ENCODE measurements at places on chromosomes 13 and 19.
A peak's percentile ranks its signal among the peaks of the same experiment; 100 is the strongest.

GRCh38 chr13:20579191-20579590 lies 12.2 kb downstream of the IFT88 start:
- DNase-seq, result no peak

GRCh38 chr13:23788459-23788858 lies 100.7 kb downstream of the MIPEP start:
- DNase-seq, result no peak

DNA sequence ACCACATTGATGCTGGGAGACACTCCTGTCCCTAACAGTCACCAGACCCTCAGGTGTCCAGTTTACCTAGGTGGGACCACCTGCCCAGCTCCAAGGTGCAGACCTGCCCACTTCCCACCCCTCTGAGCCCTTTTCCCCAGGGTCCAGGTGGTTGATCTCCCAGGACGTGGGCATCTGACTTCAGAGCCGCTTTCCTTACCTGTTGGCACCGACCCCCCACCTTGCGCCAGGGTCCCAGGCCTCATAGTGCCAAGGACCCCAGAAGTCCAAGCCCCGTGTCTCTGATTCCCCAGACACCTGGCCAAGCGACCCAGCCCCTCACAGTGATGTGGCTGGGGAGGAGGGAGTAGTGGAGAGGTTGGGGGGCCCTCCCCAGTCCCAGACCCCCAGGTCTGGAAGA lies 9.6 kb upstream of the BBC3 start:
- no peak for DNase-seq

- DNase-seq, result no peak
Observed at GRCh38 chr13:48264058-48264457, 31.1 kb downstream of the ITM2B start.

DNA sequence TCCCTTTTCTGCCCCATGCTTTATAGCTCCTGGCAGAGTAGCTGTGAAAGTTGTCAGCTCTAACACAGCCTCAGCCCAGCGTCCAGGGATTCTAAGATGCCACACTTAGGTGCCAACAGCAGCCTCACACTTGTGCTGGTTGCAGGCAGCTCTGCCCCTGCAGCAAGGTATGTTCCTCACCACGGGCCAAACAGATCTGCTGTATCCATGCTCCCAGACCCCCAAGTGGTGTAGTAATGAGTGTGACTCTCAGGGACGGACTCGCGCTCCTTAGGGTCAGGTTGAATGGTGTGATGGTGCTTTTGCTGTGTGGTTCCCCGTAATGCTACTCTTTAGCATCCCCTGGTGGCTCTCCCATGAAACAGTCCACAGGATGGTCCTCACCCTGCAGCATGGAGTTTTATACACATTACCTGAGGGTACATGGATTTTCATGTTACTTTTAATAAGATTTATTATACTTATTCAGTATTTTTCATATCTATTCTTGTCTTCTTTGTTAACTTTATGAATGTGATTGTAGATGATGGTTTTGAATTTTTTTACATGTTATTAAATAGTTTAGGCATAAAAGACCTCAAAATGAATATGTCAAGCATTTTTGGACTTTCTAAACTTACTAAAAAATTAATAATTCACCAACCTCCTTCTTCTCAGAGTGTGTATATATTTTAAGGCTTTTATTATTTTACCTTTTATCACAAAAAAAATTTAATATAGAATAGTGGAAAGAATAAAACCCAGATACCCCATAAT lies 232.5 kb downstream of the SLC7A1 start:
- DNase-seq, result no peak

GRCh38 chr13:112819111-112819510 lies 129.3 kb downstream of the ATP11A start:
- no peak for DNase-seq

DNA sequence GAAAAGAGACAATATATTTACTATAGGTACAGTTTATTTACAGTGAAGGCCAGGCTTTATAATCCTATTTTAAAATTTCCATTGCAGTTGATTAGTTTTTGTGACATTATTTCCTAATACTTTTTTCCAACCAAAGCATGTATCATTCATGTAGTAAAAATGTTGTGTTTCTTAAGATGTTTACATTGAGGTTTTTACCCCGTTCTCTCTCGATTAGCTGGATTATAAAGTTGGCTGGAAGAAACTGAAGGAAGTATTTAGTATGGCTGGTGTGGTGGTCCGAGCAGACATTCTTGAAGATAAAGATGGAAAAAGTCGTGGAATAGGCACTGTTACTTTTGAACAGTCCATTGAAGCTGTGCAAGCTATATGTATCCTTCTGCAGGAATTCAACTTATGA lies 21.2 kb downstream of the HNRNPM start:
- DNase-seq, result no peak

DNA sequence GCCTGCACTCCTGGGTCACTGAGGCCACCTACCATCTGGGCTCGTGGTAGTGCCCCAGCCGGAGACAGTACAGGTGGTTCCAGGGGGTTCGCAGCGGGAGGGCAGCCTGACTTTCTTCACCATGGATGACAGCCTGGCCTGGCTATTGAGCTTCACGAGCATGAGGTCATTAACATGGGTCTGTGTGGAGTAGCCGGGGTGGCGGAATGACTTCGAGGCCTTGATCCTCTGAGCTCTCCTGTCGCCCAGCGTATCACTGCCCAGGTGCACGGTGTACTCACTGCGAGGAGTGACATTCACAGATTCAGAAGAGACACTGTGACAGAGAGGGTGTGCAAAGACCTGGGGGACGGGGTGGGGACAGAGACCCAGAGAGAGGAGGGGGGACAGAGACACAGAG lies 3.5 kb downstream of the KLK7 start:
- DNase-seq, result no peak

DNA sequence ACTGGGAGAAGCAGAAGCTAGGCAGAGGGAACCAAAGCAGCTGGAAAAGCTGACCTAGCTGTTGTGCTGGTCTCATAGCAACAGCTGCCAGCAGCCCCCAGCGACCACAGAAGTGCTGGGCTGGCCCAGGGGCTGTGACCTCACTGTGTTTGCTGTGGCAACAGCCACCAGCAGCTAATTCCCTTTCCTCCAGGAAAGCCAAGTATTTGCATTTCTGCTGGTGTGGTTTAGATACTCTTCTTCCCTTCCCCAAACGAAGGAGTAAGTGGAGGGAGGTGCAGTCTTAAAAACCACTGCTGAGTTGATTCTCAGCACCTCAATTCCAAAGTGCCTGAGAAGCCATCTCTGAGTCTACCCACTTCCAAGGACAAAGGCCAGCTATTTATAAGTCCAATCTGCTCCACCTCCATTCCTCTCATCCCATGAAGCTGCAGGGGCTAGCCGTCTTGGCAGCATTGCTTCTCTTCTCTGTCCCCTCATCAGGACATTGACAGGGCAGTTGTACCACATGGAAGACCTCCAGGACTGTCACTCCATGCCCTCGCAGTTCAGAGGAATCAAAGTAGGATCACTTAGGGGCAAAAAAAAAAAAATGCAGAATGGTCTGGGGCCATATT lies 11.5 kb upstream of the CCDC97 start:
- peak; percentile 56 for DNase-seq

- DNase-seq, result no peak
Observed at GRCh38 chr19:55325172-55325571, at the start of gene TMEM150B. Gene TMEM150B, minus strand, starts transcription at chr19:55325341. Its CDS starts 4,305 bp downstream, at chr19:55321036.

DNA sequence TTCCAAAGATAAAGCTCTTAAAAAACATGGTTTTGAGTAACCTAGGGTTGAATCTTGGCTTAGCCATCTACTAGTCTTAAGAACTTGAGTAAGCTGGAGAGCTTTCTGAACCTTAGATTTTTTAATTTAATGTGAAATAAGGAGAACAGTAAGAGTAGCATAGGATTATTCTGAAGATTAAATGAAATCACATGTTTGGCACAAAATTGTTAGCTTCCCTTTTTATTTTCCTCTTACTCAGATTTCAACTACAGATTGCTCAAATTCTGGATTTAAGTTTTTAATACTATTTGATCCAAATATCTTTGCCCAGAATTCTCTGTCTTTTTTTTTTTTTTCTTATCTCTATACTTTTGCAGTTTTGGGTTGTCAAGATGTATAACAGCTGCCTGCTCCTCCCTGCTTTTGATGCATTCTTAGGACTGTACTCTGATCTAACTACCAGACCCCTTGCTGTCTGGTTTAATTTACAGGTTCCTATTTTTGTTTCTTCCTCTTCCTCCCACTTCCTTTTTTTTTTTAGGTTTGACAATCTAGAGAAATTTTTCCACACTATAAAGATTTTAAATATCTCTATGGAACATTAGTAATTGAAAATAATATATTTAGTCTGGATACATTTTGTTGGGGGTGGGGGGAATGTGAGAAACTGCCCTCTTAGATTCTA lies 12.3 kb downstream of the POMP start:
- DNase-seq, result no peak

- DNase-seq, result no peak
Observed at GRCh38 chr19:49497789-49498103, 1.5 kb downstream of the RPS11 start.

- DNase-seq, result no peak
Observed at GRCh38 chr13:32098272-32098671, 66.7 kb downstream of the FRY start.

GRCh38 chr13:43758834-43759233 lies 27.9 kb downstream of the ENOX1 start:
- no peak for DNase-seq

DNA sequence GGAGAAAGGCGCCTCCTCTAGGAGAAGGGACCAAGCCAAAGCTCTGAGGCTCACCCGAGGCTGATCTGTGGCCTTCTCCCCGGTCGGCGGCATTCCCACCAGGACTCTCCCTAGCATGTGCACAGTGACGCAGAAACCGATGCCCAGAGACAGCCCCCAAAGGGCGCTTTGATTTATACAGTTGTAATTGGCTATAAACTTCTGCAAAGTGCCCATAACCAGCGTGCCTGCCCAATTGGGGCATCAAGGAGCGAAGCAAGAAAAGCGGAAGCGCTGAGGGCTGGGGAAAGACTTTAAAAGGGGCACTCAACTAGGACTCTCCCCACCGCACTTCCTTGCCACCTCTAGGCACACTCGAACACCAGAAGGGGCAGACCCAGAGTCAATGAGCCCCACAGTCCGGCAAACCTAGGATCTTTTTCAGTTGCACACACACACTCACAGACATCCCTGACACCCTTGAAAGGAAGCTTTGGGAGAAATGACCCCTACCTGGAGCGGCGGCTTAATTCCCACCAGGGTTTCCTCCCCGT lies 1.8 kb downstream of the CDX2 start:
- DNase-seq, result no peak

- DNase-seq, result no peak
Observed at GRCh38 chr13:114149774-114150740, 17.6 kb upstream of the RASA3 start.

- no peak for DNase-seq
Observed at GRCh38 chr13:98495627-98496478, 81.1 kb downstream of the STK24 start.

- DNase-seq, result no peak
Observed at GRCh38 chr13:45950386-45951000, 98.9 kb upstream of the SIAH3 start.

- DNase-seq, result no peak
Observed at GRCh38 chr19:40303765-40304164, 18.6 kb upstream of the AKT2 start.

DNA sequence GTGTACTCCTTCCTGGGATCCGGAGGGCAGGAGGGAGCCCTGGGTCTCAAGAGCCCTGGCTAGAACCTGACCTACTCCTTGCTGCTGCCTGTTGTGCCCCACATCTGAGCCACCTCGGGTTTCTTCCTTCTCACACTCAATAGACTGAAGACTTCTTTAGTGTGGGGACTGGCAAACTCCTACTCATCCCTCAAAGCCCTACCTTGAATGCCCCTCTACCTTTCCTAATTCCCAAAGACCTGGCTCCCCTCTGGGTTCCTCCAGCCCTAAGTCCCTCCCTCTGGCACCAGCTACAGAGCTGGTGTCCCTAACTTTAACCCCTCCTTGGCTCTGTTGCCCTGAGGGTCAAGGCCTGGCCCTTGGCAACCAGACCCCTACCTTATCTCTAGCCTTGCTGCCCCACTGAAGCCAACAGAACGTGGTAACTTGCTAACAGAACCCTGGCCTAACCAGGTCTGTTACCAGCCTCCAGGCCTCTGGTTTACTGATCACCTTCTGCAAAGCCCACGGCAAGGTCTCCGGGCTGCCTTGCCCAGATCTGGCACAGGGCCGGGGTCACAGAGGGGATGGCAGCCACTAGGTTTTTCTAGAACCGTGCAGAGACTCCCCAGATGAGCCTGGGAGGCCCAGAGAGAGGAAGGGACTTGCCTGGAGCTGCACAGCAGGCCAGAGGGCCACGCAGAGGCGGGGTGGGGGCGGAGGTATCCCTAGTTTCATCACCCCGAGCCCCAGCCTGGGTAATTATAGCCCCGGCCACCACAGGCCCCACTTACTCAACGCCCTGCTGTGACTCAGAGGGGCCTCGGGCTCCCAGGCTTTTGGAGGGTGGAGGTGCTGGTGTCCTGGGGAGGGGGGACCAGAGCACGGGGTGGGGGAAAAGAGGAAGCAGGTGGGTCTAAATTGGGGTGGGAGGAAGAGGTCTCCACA lies 15.3 kb downstream of the ZBTB7A start:
- DNase-seq, result no peak

- DNase-seq, result no peak
Observed at GRCh38 chr19:55601084-55601483, 996 bp downstream of the ZNF524 start.

GRCh38 chr13:114151031-114151430 lies 18.6 kb upstream of the RASA3 start:
- DNase-seq, result no peak

DNA sequence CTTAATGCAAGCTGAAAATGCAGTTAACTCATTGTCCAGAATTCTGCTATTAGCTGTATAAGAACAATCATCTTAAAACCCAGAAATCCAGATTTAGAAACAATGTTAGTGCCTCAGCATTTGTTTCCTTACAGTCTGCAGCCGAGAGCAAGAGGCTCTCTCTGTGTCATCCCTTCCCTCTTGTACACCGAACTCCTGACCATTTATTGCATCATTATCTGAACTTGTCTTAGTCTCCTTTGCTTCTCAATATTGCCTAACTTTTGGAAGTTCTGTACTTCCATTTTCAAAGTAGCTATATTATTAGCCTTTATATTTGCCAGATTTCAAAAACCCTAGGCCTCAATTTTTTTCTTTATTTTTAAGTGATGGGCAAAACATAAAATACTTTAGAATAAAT lies 27.1 kb downstream of the RNASEH2B start:
- DNase-seq, result no peak

GRCh38 chr13:66468656-66469055 lies 761.5 kb downstream of the PCDH9 start:
- DNase-seq, result no peak

- no peak for DNase-seq
Observed at GRCh38 chr19:42156571-42156970, 24.3 kb upstream of the POU2F2 start.

DNA sequence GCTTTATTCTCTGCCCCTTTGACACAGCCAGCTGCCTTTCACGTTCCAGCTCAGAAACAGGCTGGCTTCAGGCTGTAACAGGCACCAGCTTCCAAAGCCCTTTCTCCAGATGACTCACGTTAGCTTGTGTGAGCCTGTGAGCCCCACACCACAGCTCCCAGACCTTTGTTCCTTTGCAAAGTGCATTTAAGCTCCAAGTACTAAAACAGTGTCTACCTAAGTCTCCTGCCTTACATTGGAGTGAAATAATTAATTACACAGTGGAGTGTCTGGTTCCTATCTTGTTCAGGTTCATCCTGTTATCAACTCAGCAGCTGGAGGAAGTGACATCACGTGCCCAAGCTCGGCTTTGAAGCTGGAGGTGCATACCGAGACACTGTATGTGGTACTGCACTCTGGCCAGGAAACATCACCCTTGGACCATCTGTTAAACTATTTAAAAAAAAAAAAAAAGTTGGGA lies 475.8 kb downstream of the FOXO1 start:
- peak; percentile 42 for DNase-seq

Measured in CD8-positive, alpha-beta memory T cell (primary cell).